ENCODE measurements at places on chromosomes 13 and 19.

GRCh38 chr19:2888731-2889224 is 11.9 kb upstream of the ZNF57 start:
- no peak for DNase-seq

GRCh38 chr13:32587811-32588170 is 1.5 kb downstream of the PDS5B start:
- no peak for DNase-seq

- no peak for DNase-seq
Measured at GRCh38 chr13:78085434-78086225, 167.0 kb upstream of the EDNRB start.

GRCh38 chr13:58500938-58501337 is 869.4 kb downstream of the PCDH17 start:
- no peak for DNase-seq

- DNase-seq, result no peak
Measured at GRCh38 chr19:7909471-7910067, 5.1 kb upstream of the TGFBR3L start.

- no peak for DNase-seq
Measured at GRCh38 chr13:113400621-113401451, 36.9 kb upstream of the GRTP1 start.

GRCh38 chr13:77784515-77784914 is 87.0 kb downstream of the SLAIN1 start:
- DNase-seq, result no peak

Data from esophagus muscularis mucosa (tissue), 4 donors.